ENCODE measurements at places on chromosomes 3 and 15.

DNA sequence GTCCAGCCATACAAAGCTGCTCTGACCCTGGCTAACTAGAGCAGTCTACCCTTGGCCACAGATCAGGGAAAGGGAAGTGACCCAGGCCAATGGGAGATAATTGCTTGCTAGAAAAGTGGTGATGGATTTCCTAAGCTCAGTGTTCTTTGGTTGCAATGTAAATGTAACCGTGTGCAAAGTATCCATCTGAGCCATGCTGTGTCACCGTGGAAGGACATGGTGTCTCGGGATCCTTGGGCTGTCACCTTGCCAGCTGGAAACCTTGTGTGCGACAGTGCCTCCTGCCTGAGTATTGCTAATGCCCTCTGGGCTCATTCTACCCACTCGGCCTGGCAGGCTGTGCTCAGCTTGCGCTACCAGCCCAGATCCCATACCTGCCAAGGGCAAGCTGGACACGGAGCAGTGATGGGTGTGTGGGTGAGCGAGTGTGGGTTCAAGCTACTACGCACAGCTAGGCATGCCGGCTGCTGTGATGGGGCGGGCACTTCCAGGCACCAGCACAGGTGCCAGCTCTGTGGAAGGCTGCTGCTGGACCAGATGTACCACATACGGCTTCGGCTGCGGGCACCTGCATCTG is 10.7 kb upstream of the SIAH2 start:
- DNase-seq, result no peak

DNA sequence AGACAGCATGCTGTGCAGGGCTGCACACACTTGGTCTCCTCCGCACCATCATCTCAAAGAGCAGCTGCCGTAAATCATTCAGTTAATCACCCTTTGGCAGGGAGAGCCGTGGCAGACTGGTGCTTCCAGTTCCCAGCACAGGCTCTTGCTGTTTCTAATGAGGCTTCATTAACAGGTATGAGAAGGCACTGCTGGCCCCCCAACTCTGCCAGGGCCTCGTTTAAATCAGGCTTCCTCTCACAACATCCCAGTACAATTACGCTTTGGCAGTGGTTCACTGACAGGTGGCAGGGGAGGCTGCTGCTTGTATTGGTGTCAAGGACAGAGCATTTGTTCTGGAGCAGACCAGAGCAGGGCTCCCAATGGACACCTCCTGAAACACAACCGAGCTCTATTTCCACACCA is 77.1 kb downstream of the BFSP2 start:
- no peak for DNase-seq

- DNase-seq, result no peak
These were observed 9.4 kb upstream of the CMSS1 start for GRCh38 chr3:99808163-99808794.

DNA sequence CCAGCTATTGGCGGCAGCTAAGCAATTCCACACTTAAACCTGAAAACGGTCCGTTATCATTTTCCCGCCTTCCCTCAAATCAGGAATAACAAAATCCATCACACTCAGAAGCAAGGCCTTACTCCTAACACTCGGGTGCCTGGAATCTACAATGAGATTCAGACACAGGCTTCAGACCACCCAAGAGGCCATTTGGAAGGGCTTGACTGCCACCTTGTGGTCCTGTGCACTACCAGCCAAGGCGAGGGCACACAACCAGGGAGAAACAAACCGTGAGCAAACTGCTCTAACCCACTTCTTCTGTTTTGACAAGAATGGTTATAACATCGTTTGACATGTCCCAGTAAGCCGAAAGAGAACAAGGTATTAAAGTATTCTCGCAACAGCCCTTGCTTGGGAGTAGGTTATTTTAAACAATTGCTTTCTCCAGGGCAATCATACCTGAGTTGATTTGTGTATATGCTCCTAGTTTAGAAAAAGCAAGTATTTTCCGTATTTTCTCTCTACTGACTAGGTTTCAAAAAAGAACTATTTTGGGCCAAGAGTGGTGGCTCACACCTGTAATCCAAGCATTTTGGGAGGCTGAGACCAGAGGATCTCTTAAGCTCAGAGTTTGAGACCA is 40.1 kb upstream of the TAFA4 start:
- DNase-seq, result peak; percentile 65

DNA sequence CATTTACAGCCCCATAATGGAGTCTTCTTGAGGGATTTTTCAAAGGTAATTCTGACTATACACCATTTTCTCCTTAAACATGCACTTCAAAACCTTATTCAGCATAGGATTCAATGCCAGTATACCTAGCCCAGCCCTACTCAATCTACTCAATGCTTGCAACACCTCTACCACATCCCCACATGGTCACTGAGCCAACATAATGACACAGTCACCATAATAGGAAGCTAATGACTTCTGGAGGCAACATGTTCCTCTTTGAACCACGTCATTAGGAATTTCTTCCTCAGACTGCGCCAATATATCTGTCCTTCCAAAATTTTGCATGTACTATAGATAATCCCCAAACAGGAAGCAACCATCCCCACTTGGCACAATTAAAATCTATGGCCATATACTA is 153.9 kb upstream of the SETMAR start:
- DNase-seq, result no peak

DNA sequence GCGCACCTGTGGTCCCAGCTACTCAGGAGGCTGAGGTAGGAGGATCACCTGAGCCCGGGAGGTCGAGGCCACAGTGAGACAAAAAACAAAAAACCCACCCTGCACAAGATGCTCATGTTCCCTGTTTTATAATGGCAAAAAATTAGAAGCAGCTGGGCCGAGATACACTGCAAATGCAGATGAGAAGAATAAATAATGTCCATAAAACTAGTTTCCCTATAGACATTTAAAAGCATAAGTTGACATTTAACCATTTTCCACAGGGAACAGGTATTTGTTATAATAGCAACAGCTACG is 537 bp upstream of the SCAP start:
- no peak for DNase-seq

GRCh38 chr3:128991355-128991895 is 2.5 kb downstream of the CFAP92 start:
- DNase-seq, result no peak

DNA sequence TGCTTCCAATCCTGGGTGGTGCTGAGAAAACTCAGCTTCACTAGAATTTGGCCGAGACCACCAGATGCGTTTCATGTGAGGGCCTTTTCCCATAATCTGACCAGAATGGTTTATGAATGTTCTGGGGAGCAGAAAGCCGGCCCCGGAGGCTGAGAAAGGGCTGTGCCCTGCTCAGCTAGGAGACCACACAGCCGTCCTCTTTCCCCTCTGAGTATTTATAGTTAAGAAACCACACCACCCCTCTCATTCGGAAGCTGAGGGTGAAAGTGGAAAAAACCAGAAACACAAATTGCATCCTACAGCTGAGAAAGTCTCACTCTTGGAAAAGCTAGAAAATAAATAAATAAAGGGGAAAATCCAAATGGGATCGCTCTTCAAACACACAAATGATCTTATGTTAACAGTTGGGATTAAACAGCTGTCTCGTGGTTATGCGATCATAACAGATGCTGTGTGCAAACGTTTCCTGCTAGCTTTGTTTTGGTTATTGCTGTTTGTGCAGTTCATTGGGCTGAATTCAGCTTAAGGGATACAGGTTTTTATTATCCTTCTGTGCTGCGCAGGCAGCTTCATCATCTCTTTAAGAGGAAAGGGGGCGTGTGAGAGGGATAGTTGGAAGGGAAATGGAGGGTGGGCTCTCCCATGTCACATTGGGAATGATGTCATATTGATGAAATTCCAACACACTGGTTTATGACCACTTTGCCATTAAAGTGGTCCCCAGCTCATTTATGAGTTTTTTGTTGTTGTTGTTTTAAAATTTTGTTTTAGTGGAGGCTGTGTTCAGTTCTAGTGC is 1026.2 kb upstream of the NR2F2 start:
- no peak for DNase-seq

DNA sequence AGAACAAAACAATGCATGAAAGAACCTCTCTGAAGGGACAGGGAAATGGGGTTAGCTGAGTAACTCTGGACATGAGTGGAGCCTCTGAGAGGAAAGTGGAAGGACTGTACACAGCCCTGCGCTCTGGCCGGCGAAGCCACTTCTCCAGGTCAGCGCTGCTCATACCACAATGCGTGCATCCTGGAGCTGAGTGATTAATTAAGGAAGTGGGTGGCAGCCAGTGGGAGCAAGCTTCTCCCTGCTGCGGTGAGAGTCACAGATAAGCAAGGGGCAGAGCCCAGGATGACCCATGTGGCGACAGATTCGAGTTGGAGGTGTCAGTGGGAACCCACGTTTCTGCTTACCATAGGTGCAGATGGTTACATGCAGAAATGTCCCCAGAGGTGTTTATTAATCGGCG is 48.0 kb downstream of the KLF15 start:
- DNase-seq, result no peak

DNA sequence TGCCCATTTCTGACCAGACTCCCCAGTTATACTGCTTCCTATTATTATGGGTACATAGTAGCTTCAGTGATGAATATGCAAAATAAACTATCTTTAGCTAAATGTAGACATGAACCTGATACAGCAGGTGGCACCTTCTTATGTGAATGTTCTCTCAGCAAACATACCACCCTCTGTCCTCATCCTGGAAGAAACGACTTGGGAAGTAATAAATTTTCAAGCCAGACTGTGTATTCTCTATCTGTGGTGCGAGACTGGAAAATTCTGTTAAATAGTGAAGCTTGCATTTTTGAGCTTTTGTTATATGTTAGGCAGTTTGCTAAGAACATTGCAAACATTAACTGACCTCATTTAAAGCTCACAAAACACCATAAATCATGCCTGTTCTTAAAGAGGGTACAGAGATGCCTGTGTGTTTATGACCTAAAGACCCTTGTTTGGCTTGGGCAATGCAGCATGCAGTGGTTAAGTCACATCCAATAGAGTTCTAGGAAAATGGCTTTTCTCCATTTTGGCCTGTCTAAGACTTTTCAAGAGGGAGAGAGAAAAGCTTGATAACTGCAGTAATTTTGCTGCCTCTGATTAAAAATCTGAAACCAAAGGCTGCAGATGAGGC is 287.1 kb downstream of the NEK10 start:
- DNase-seq, result no peak

- DNase-seq, result no peak
These were observed 240.1 kb downstream of the XXYLT1 start for GRCh38 chr3:195030791-195031321.

DNA sequence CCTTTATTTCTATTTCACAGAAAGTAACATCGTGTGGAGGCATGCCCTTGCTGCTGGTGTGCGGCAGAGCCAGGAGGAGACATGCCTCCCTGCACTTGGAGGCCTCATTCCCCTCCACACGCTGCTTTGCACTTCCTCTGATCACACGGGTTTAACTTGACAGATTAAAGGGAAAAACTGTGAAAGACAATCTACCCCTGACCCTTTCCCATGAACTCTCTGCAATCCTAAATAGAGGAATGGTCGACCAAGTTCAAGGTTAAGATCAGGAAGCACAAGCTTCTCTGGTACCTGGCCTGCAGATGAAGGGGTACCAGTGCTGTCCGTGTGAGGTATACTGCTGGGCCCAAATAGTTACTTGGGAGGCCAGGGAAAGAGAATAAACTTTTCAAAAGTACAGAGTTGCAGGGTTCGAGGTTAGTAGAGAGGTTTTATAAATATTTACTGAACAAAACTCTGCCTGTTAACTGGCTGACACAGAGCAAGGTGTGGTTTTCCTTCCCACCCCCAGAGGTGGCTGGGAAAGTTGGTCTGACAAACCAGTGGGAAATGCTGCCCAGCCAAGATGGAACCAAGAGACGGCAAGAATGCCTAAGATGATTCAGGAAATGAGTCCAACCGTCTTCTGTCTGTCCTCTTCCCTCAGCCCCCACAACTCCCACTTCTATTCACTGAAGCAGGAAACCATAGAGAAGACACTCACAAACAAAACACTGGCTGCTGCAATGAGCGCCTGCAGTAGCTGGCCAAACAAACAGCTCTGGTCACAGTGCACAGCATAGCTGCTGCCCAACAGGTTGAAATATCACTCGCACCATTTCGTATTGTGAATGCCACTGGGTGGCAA is 79.6 kb downstream of the IGF2BP2 start:
- no peak for DNase-seq

DNA sequence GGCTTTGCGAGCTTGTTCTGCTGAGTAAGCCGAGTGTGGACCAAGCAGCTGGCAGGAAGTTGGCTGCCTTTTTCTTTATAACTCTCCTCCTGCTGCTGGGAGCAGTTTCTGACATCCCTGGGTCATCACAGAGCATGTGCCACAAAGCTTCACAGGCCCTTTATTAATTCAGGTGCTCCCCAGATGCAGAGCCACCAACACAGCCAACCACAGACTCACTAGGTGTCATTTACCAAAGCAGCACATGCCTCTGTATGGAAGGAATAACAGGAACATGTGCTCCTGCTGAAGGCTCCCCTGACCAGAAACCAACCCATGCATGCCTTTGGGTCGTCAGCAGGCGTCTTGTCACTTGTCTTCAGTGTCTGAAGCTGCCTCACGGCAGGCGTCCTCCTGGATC is 152.5 kb downstream of the ADAMTS17 start:
- no peak for DNase-seq

- DNase-seq, result no peak
These were observed 598.1 kb upstream of the GOLIM4 start for GRCh38 chr3:168693870-168694269.

DNA sequence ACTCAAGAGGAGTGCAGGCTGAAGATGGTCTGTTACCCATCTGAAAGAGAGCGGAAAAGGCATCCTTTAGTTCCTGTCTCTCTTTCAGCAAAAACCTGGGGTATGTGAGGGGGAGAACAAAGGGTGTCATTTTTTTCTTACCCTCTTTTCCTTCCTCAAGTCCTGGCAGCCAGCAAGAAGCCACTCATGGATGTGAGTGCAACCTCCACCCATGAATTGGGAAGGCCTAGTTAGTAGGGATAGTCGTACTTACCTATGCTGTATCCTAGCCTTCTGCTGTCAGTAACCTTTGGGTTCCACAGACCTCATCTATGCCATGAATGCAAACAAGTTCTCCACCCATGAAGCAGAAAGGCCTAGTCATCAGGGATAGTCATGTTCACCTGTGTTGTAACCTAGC is 472.8 kb downstream of the ZIC1 start:
- DNase-seq, result no peak

DNA sequence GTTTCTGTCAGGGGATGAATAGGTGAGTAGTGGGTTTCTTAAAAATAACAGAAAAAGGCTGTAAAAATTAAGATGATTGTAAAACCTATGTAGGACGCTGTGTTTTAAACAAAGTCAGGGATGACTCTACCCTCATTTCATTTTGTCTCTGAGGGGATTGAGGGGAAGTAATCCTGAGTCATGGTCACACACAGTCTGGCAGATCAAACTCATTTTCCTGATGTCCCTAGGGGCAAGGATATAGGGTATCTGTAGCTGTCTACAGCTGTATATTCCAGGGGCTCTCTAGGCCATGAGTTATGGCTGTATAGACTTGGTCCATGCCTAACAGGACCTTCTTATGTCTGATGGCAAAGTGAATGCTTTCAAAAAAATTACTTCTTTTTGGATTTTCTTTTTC is 421.1 kb downstream of the PDCD6IP start:
- DNase-seq, result no peak

GRCh38 chr3:42855547-42856380 is 19.9 kb downstream of the CYP8B1 start:
- no peak for DNase-seq

- no peak for DNase-seq
These were observed 1.5 kb downstream of the ZIC1 start for GRCh38 chr3:147410526-147411237.
